ENCODE measurements at places on chromosomes 2 and 18.

- no peak for DNase-seq
Measured at GRCh38 chr2:104852090-104852666, 1.7 kb upstream of the POU3F3 start.

GRCh38 chr18:62399276-62399675 is 74.2 kb downstream of the TNFRSF11A start:
- no peak for DNase-seq

- DNase-seq, result no peak
Measured at GRCh38 chr18:56615738-56616520, 22.5 kb downstream of the TXNL1 start.

GRCh38 chr18:44725300-44726058 is 44.8 kb downstream of the SETBP1 start:
- no peak for DNase-seq

DNA sequence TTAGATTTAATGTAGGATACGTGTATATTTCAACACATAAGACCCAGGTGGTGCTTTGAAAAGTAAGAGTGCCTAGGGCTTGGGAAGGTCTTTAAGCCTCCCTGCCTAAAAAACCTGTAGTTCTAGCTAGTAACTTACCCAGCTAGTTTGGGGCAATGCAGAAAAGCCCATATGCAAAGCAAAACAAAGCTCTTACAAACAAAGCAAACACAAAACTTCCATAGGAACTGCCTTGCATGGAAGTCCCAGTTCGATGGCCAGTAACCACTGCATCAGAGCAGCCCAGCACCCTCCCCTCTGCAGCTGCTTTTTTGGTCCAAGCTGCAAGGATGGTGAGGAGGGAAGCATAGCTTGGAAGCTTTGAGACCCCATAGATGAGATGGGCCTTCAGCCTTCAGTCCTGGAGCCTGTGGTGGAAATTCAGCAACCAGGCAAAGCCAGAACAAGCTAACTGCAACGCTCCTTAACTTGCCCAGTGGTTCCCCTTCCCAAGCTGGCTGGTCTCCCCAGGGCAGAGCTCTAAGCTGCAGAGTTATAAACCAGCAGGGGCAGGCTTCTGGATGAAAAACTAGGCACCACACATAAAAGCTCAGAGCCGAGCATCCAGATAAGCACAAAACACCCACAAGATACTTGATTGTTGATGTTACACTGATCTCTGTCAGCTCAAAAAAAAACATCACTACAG is 16.2 kb downstream of the C2orf76 start:
- DNase-seq, result no peak

DNA sequence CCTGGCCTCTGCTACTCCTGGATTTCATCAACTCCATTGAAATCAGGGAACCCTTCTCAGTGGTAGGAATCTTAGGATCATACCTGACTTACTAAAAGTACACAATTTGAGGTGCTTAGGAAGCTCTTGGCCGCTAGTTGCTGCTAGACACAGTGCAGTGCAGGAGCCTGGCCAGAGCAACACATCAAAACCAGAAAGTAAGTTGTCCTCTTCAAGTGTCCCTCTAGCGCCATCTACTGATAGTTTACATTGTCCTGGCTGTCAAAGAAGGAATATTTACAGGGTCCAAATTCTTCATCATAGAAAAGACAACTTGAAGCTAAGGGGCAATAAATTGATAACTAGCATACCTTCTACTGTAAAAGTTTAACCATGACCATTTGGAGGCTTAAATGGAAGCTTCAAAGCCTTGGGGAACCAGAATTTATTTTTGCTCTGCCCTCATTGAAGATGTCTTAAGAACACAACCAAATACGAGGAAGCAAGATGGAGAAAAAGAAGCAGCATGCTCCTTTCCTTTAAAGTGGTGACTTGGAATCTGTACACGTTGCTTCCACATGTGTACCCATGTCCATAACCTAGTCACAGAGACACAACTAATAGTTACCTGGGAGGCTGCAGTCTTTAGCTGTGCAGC is 889.1 kb upstream of the GCFC2 start:
- DNase-seq, result peak; percentile 39

- no peak for DNase-seq
Measured at GRCh38 chr2:232545511-232546375, 4.6 kb downstream of the TIGD1 start.
